OCI-M1 (cell line): ENCODE measurements at places on chromosomes 4 and X.
A peak's percentile ranks its signal among the peaks of the same experiment; 100 is the strongest.

GRCh38 chrX:22126327-22126726, 94.2 kb downstream of the PHEX start:
- no peak for DNase-seq

GRCh38 chrX:134526399-134526798, 66.4 kb downstream of the HPRT1 start:
- no peak for DNase-seq

DNA sequence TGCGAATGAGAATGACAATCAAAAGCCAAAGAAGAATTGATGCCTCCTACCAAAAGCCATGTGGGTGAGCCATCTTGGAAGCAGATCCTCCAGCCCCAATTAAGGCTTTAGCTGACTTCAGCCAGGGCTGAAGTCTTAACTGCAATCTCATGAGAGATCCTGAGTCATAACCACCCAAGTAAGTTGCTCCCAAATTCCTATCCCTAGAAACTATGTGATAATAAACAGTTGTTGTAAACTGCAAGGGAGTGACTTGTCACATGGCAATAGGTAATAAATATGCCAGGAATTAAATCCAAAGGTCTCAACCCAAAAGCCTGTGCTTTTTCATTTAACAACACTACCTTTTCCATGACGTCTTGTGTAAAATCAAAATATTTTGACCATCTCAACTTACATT, 154.2 kb upstream of the TBL1X start:
- DNase-seq, result no peak

DNA sequence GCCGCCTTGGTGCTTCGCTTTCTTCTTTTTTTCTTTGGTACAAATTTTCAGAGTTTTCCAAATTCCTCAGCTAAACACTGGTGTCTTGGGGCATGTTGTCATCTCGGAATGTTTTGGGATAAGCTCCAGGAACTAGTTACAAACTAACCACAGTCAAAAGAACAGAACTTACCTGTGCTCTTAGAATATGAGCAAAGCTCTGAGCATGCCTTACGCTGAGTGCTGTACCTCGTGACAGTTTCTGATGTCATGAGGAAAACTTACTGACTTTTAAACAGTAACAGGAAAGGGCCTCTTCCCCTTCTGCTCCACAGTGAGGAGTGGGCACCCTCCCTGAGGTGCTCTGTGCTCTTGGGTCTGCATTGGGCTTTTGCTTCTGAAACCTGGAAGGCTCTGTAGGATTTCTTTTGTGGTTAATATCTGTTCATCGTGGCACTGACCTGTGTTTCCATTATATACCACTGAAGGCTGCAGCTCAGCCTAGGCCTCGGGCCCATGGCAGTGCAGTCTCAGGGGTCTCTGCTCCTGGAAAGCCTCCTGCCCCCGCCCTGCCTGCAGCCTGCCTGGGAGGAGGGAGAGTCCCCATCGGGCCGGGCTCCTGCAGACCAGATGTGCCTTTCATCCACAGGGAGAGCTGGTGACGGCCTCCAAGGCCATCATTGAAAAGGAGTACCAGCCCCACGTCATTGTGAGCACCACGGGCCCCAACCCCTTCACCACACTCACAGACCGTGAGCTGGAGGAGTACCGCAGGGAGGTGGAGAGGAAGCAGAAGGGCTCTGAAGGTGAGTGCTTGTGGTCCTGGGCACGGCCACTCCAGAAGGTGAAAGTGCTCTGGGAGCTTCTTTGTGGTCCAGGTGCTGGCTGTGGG, 48.7 kb downstream of the NOP14 start:
- DNase-seq, result no peak

DNA sequence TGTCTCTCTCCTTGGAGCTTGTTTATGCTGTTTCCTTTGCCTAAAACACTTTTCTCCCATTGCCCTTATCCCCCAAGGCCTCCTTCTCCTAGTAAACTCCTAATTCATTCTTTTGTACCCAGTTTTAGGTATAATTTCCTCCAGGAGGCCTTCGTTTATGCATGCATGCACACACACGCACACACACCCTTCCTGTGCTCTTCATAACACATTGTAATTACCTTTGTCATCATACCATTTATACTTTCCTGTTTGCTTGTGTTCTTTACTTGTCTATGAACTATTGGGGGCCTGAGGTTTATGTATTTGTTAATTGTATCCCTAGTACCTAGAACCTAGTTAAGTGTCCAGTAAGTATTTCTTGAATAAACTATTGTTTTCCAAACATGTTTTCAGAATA, 45.5 kb downstream of the XIAP start:
- no peak for DNase-seq

DNA sequence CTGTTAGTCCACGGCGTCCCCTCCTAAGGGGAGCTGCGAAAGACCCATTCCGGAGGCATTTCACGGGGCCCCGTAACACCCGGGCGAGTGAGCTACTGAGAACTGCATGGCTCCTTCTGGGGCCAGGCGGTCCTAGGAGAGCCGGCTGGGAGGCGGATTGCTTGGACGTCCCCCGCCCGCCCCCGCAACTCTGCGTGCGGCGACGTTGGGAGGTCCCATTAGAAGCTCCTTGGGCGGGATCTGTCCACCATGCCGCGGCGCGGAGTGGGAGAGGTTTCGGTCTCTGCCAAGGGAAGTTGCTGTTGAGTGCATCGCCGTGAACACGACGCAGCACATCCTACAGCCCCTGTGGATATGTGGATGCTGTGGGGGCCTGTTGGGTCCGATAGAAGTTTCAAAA, 85.4 kb upstream of the IGFBP7 start:
- DNase-seq, result no peak

DNA sequence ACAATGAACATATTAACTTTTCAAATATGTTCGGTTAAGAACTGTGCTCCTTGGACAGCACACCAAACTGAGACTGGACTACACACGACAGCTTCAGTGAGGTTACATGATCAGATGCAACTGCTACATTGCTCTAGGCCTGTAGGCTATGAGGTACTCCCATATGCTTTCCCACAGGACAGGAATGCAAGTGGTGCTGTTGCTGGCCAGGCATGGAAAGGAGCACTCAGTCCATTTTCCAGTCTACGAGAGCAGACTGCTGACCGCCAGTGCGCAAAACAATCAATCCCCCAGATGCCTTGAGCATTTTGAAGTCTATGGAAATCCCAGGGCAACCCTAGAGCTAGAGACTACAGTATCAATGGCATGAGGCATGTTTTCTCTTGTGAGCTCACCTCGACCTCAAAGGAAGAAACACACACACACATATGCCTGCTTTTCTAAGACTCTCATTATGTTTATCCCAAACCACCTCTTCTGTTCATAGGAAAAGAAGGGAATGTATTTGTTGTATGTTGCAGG, 70.8 kb upstream of the SPP1 start:
- no peak for DNase-seq

GRCh38 chrX:104098151-104098808, 14.0 kb upstream of the ZCCHC18 start:
- DNase-seq, result peak; percentile 71

GRCh38 chr4:151434183-151434860, 25.3 kb downstream of the FHIP1A start:
- no peak for DNase-seq

DNA sequence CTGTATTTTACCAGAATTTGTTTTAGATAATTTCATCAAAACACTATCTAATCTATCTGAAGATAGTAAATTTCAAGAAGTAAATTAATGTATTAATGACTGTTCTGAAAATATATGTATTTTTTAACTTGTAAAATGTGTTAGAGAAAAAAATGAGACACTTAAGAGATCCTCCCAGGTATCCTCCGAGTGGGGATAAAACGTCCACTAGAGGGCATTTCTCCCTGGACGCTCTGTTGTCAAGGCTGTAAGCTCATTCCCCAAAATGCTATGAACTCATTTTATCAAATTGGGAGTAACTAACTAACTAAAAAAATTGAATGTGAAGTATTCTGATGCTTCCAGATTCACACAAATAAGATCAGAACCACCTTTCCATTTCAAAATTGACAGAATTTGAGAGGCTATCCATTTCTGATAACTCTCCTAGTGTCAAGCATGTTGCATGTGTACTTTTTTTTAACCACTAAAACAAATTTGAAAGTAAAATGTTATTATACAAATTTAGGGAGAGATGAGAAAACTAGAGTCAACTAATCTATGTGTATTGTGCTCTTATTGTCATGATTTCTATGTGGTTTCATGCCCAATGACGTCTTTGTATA, 337.3 kb upstream of the HS3ST1 start:
- DNase-seq, result peak; percentile 72

- DNase-seq, result no peak
These were observed 57.0 kb downstream of the DCLK2 start for GRCh38 chr4:150135134-150135772.

- peak; percentile 84 for DNase-seq
These were observed 274.6 kb downstream of the NAF1 start for GRCh38 chr4:162891788-162892707.

DNA sequence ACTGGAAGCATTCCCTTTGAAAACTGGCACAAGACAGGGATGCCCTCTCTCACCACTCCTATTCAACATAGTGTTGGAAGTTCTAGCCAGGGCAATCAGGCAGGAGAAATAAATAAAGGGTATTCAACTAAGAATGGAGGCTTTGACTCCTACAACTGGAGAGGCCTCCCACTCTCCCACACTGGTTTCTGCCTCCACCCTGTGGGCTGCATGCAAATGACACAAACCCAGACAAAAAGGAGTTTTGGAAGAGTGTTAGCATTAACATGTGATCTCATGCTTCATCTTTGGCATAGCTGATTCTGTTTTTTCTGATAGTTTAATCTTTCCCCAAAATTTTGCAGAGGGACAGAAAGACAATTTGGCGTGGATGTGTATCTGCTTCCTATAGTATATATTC, 80.8 kb upstream of the IQCM start:
- DNase-seq, result peak; percentile 78

DNA sequence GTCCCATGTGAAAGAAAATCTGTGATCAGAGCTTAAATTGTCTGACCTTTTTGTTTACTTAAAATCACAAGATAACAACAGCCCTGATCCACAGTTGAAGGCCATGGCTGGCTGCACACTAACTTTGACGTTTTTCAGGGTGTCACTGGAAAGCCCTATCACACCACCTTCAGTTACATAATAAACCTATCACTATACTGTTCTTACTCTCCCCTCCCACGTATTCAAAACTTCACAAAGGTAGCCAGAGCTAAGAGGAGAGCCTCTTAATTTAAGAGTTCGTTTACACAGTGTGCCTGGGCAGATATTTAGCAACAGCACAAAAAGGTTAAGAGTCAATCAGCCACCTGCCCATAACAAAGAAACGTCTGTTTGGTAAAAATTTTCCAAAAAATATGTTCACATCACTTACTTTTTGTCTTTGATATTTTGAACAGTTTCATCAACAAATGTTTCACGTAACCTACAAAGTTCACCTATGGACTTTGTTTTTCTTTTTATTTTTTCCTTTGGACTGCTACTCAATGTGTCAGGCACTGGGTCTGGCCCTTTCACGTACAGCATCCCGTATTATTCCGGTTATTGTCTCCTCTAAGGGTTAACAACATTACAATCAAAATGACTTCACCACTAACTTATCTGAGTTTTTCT, 25.0 kb downstream of the RFC1 start:
- DNase-seq, result no peak

DNA sequence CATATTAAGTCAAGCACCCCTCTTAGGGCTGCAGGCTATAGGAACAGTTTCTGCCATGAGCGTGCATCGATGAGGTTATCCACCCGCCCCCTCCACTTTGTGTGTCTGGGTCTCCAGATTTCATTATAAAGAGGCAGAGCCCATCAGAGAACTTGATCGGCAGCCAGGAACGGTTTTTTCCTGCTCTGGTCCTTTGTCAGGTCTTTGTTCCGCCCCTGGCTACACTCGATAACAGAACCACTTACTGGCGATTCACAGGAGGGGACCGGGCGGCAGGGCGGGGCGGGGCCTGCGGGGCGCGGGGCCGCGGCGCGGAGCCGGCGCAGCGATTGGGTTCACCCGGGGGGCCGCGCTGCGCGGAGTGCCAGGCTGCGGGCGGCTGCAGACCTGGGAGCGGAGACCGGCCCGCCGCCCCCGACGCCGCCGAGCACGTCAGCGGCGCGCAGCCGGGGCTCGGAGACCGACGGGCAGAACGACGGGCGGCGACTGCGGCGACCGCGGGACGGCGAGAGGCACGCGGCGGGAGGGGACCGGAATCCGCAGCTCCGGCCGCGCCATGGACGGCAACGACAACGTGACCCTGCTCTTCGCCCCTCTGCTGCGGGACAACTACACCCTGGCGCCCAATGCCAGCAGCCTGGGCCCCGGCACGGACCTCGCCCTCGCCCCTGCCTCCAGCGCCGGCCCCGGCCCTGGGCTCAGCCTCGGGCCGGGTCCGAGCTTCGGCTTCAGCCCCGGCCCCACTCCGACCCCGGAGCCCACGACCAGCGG, at the start of gene SLC10A4:
Gene SLC10A4 (plus strand): TSS at position 338 of the 771 bp plus-strand sequence. CDS start 219 bp downstream, at position 557.
- peak; percentile 70 for DNase-seq

GRCh38 chr4:84726356-84726755, 143.4 kb downstream of the CDS1 start:
- no peak for DNase-seq

- DNase-seq, result peak; percentile 69
These were observed 81.6 kb downstream of the FBXO8 start for GRCh38 chr4:174201871-174202270.

- DNase-seq, result peak; percentile 19
These were observed 71.3 kb upstream of the ACSL1 start for GRCh38 chr4:184896868-184897715.

DNA sequence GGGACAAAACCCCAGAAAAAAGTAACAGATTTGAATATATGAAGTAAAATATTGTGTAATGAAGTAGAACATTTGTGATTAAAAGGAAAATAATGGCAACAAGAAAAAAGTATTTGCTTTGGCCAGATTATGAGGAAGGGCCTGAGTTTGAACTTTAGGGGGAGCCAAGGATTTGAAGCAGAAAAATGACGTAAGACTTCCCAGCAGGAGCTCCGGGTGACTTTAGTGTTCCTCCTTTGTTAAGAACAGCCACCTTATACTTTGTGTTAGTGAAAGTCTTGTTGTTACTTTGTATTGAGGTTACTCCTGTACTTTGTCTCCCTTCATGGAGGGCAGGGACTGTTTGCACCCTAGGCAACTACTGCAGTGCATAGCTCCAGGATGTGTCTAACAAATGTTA, 41.1 kb downstream of the DCUN1D4 start:
- DNase-seq, result no peak

DNA sequence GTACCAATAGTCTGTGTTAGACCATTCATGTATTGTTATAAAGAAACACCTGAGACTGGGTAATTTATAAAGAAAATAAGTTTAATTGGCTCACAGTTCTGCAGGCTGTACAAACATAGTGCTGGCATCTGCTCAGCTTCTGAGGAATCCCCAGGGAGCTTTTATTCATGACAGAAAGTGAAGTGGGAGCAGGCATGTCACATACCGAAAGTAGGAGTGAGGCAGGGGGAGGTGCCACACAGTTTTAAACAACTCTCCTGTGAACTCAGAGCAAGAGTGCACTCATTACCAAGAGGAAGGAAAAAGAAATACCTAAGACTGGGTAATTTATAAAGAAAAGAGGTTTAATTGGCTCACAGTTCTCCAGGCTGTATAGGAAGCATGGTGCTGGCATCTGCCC, 591.2 kb downstream of the PPP4R3C start:
- no peak for DNase-seq

GRCh38 chrX:20029728-20030127, 38.9 kb upstream of the BCLAF3 start:
- DNase-seq, result peak; percentile 9
